ENCODE measurements at places on chromosomes 3 and 15.

DNA sequence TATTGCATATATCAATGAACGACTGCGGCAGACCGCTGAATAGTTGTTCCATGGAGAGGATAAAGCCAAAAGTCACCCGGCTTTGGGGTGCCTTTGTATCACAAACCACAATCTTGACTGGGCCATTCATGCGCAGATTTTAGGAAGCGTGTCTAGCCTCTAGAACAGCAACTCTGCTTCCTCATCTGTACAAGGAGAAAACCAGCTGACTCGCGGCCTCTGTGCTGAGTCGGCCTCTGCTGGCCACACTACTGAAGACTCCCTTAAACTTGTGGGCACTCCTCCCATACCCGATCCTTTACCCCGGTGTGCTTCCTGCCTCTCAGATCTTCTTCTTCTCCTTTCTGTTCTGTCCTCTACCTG lies 872 bp downstream of the DLEC1 start:
- no peak for DNase-seq

DNA sequence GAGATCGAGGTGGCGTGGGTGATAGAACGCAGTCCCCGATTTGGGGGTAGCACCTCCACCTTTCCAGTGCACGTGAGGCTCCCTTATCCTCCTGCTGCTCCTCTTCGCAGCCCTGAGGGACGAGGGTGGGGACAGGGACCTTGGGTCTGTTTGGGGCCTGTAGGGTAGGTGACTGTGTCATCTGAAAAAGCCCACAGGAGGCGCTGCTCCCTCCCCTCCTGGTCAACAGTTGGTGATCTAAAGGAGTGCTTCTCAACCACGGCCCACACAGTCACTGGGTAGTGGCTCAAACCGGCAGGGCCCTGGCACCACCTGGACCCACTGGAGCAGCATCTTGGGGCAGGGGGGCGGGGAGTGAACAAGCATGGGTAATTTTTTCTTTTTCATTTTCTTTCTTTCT lies 7.1 kb downstream of the LRRK1 start:
- no peak for DNase-seq

GRCh38 chr3:157471064-157471463 lies 32.2 kb downstream of the VEPH1 start:
- DNase-seq: no peak

GRCh38 chr3:126867863-126868200 lies 115.1 kb upstream of the PLXNA1 start:
- DNase-seq: no peak

DNA sequence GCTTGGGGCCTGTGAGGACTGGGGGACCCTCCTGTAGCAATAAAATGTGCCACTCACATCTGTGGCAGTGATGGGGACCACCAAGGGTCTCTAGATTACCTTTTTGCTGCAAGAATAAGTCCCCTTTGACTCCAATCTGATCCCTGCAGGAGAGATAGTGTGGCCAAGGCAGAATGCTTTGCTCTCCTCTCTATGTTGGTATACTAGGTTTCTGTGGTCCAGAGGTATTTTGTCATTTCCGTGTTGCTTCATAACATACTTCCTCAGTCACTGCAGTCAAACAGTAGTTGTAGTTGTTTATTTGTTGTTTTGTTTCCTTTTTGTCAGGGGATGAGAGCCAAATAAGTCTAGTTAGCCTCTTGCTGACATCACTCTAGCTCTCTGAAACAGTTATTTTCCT lies 13.1 kb upstream of the NAALADL2 start:
- no peak for DNase-seq

DNA sequence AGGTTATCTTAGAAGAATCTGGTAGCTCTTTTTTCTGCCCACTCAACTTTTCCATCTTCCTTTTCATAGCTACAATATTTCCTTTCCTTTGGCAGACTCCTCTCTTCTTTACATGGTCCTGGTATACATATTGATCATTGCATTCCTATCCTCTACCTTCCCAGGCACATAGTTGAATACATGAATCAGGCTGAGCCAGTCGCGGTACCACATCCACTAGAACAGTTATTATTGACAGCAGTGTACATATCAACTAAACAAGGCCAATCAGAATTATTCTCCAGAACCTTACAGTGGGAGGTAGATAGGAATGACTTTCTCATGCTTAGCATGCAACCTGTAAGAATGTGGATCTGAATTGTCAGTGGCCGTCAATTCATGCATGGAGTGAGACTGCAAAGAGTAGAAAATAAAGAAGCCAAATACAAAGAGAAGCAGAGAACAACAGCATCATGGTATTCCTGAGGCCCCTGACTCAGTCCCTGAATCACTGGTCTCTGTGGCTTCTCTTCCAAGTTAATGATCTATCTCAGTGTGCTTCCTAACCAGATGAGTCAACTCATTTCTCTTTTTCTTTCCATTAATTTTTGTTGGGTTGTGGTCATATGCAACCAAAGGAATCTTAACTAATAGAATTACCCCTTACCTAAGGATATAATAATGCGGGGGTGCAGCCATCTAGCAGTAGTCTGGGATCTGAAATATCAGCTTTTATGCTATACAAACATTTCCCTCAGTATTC lies 60.9 kb upstream of the DCBLD2 start:
- DNase-seq: no peak

DNA sequence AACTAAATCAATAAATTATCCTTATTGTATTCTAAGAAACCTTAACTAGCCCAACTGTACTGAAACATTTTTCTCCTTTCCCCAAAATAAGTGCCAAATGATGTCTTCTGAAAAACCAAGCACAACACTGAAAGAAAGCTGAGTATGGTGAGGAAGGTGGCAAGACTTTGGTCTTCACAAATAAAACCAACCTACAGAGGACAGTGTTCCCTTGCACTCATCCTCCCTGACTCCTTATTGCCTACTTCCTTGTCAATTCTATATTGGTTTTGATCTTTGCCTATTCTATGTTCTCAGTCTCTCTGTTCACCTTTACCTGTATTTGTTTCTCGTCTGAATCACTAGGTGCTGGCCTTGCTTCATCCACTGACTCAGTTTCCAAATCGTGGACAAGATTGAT lies 490.1 kb upstream of the ZNF385D start:
- DNase-seq: no peak

DNA sequence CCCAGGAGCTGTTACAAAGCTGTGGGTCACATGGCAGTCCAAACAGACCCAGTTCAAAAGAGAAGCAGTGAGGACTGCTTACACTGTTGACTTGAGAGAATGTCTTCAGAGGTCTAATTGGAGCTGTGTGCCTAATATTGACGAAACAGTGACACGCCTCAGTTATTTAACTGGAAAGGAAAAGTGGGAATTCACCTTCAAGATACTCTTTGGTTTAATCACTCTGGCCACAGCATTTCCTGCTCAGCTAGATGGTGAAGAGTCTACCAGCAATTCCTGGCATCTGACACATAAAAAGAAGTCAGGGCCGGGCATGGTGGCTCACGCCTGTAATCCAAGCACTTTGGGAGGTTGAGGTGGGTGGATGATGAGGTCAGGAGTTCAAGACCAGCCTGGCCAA lies 326.4 kb downstream of the SV2B start:
- no peak for DNase-seq

- no peak for DNase-seq
Measured at GRCh38 chr3:11629716-11630115, 14.0 kb downstream of the VGLL4 start.

DNA sequence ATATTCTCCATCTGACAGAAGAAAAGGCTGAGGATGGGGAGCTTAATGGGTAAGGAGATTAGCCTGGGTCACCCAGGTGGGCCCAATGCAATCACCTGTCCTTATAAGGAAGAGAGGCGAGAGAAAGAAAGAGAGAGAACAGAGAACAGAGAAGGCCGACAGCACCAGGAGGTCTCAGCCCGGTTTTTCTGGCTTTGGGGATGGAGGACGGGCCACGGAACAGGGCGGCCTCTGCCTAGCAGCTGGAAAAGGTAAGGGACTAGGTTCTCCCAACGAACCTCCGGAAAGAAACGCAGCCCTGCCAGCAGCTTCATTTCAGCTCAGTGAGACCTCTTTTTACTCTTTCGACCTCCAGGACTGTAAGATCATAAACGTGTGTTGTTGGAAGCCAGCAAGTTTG lies 196.0 kb upstream of the LYSMD4 start:
- no peak for DNase-seq

DNA sequence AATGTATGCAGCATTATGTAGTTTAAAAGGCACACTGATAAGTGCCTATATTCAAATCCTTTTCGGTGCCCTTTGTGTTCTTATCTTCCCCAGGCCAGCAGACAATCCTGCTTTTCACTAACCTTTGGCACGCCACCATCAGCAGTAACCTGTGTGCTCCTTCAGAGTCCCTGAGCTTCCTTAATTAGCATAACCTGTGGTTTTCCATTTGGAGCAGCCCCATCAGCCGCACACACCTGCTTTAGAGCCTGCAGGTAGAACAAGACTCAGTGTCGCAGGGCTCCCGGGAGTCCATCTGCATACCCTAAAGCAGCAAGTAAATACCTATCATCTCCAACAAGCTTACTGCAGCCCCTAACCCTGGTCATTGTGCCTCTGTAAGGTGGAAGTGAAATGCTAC lies 755.1 kb downstream of the ROBO2 start:
- no peak for DNase-seq

GRCh38 chr3:8324747-8325146 lies 176.9 kb upstream of the LMCD1 start:
- DNase-seq: peak; percentile 20

- DNase-seq: no peak
Measured at GRCh38 chr3:50325113-50325480, 2.6 kb upstream of the HYAL2 start.

GRCh38 chr3:189286188-189286587 lies 114.4 kb downstream of the TPRG1 start:
- DNase-seq: no peak

GRCh38 chr3:139897759-139898158 lies 37.2 kb upstream of the CLSTN2 start:
- DNase-seq: no peak

DNA sequence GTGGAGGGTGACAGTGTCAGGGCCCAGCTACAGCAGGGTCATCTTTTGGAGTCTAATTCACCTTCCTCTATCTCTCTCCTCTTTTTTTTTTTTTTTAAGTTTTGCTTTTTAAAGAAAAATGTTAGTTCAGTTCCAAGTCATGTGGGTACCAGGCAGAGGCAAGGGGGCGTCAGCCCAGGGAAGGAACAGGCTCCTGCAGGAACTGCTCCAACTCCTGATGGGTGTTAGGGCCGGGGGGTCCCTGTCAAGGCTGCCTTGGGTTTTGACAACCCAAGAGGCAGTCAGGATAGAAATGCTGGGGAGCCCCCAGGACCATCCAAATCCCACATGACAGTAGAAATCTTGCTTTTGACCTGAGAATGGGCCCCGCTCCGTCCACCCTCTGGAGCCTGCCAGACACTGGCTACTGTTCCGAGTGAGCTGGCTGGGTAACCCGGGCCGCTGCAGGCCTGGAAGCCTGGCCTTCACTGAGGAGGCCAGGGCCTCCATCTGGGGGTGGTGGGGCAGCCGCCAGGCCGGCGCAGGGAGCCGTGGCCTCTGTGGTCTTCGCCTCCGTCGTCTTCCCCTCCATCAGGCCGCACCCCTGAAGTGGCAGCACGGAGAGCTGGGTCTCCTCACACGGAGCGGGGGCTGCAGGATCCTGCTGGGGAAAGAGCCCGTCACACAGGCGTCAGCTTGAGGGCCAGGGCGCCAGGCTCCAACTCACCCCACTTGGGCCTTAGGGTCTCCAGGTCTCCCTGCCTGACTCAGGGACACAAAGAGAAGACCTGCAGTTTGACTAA lies 24.2 kb downstream of the RNU5B-1 start:
- DNase-seq: no peak

- DNase-seq: no peak
Measured at GRCh38 chr3:128283421-128283820, 130.1 kb downstream of the EEFSEC start.

- DNase-seq: no peak
Measured at GRCh38 chr3:66489581-66489980, 11.2 kb downstream of the LRIG1 start.

- DNase-seq: no peak
Measured at GRCh38 chr3:162569314-162569713, 1072.7 kb downstream of the OTOL1 start.

DNA sequence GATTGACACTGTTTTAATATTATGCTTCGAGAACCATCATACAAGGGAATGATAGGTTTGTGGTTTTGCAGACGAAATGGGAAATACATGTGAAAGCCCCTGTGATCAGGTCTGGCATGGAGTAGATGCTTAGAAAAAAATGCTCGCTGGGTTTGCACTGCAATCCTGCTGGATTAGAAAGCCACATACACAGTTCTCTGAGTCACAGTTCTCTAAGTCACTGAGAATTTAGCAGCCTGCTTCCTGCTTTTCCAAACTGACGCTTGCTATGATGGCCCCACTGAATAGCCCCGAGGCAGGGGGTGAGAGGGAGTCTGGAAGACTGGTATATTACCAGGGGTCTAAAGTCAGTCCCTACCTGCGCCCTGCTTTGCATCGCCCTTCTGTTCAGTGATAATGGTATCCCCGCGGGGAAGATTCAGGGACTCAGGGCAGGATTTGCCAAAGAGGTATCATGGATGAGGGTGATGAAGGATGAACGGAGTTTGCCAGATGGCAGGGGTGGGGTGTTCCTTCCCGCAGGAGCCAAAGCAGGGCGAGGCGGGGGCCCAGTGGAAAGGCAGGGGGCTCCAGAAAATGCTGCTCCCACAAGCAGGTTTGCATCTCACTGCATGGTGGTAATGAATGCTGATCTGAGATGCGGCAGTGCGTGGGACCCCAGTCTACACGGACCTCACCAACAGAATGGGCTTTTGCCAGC lies 82.3 kb downstream of the IQSEC1 start:
- peak; percentile 91 for DNase-seq

GRCh38 chr3:67312155-67312554 lies 314.0 kb downstream of the KBTBD8 start:
- DNase-seq: no peak

- no peak for DNase-seq
Measured at GRCh38 chr3:66449411-66449974, 51.3 kb downstream of the LRIG1 start.

GRCh38 chr3:49654955-49655556 lies 19.1 kb upstream of the APEH start:
- DNase-seq: no peak

GRCh38 chr3:54761637-54762036 lies 166.2 kb downstream of the LRTM1 start:
- DNase-seq: no peak

DNA sequence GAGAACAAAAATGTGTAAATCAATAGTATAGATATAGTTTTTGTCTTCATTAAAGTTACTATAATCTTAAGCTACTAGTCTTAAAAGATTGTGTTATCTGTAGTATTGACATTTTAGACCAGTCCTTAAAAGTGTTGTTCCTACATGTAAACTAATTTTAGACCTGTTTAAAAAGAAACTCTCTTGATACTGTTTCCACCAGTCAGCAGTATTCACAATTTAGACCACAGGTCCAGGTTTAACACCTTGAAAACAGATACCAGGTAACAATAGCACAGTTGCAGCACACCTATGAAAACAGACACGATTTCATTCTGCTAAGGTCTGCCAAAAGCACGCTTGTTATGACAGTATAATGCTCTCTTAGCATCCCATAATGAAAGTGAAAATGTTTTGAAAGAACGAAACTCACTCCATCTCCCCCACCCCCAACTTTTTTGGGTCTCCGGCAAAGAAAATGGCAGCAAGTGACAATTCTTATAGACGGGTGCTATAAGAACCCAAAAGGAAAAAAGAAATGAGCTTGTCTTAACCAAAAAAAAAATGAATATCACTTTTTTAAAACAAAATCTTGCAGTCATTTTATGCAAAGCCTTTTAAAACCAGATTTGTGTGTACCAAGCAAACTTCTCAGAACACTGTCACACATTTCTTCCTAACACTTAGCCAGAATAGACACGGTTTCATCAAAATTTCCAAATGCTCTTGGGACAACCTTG lies 1.6 kb downstream of the EIF4E3 start:
- no peak for DNase-seq

- DNase-seq: no peak
Measured at GRCh38 chr3:152832046-152832445, 2.9 kb upstream of the P2RY1 start.
